CD8-positive, alpha-beta T cell (primary cell): ENCODE measurements at places on chromosomes 1 and 21. TPM values are rescaled to one million over a fixed set of nuclear protein-coding genes. Genes with fewer than 3 reads are reported as not detected.

TEX38 gene
- not detected for total RNA-seq

IFI44L gene
- 3.7 TPM for total RNA-seq

ZZZ3 gene
- total RNA-seq: 36.5 TPM

S100A7 gene
- total RNA-seq: not detected

LIPI gene
- total RNA-seq: not detected

HUNK gene
- not detected for total RNA-seq

CFHR1 gene
- not detected for total RNA-seq

UFC1 gene
- 96.6 TPM for total RNA-seq

DNA sequence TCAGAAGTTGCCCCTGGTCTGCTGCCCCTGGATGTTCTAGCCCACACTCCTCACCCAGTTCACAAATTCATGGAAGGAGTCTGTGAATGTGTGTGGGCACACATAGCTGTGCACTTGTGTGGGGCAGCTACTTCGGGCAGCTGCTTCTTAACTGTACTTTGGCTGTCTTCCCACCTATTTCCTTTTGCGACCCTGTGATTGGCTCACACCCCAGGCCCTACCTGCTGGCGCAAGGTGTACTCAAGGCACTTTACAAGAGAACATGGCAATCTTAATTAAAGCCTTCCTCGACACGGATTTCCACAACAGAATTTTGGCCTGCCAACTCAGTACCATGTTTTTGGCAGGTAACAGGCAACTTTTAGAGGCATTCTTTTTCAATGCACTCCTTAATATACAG is 86.5 kb upstream of the CTTNBP2NL start:
- no peak for DNase-seq

DNA sequence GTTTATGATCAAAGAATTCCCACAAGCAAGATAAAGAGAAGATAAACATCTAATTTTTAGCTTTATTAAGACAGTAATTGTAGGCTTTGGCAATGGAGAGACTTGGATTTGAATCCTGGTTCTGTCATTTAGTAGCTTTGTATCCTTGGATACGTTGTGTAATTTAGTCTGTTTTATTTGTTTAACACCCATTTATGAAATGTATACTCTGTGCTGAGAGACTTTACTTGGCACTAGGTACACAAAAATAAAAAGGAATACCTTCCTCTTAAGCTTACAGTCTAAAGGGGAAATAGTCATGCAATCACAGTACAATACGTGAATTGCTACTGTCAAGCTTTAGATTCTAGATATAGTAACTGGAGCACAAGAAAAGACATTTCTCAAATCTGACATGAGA is 23.8 kb downstream of the ZMPSTE24 start:
- DNase-seq: no peak

DNA sequence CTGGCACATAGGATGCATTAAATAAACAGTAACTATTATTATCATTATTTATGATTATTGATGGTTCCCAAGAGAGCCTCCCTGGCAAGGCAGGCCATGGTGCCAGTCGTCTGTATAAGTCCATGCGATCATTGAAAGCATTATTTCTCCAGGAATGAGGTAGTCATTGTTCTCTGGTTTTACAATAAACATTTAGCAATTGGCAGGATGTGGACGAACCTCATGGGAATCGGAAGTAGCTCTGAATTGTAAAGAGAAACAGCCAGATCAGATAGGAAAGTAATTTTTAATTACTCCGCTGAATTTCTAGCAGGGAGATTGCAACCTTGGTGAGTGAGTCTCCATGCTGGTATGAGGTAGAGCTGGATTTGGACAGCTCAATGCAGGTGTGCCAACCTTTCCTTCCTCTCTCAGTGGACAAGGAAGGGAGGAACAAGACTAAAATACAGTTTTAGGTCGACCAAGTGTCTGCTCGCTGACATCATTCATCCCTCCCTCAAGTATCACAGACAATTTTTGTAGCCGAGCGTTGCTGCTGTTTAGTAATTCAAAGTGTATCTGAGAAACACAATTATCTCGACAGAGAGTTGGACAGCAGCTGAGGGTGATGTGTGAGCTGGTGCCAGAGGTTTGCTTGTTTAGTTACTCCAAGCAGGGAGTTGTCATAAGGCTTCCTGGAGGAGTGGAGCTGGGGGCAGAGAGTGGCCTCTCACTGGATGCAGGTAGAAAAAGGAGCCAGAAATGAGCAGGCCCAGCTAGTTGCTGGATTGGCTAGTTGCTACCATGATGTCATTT is 250.8 kb downstream of the KCNJ6 start:
- no peak for DNase-seq

DNA sequence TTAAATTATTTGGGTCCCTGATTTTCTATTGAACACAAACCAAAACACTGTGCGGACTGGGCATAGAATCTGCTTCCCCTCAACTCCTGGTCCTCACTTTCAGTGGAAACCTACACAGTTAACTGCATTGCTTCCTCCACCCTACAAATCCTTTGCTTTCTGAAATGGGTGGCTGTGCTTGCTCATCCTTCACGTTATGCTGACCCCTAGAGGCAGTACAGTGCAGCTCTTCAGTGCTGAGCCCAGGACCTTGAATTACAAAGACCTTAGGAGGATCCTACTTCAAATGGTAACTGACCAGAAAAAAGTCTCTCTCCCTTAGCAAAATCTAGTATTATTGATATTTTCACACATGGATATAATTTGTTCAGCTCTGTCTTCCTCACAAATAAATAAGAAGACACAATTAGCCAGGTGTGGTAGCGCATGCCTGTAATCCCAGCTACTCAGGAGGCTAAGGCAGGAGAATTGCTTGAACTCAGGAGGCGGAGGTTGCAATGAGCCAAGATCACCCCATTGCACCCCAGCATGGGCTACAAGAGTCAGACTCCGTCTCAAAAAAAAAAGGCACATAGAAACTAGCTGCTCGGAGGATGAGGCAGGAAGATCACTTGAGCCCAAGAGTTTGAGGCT is 63.4 kb upstream of the L1TD1 start:
- peak; percentile 40 for DNase-seq

GRCh38 chr1:169426174-169426705 is 1.0 kb downstream of the CCDC181 start:
- no peak for DNase-seq

DNA sequence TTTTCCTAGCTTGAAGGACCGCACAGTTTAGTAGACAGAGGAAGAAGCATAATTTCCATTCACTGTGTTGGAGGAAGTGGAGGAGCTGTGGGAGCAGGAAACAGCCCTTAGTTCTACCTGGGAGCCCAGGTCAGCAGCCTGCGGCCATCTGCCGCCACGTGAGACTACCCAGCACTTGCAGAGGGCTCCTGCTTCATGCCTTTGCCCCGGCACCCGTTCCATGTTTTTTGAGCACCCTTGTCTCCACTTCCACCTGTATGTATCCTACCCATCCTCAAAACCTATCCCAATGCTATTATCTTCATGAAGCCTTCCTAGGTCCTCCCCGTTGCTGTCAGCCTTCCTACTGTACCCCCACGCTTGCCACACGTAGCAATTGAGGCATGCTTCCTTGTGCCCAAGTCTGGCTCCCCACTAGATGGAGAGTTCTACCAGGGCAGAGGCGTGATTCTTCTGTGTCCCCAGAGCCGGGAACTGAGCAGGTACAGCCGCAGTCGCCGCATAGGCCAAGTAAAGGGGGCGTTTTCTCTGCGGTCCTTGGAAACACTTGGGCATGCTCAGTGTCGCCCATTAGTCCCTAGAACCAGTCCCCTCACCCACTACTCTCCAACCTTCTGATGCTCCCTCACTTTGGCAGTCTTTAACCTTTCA is 1.9 kb downstream of the SLC6A9 start:
- no peak for DNase-seq
